ENCODE measurements at places on chromosomes 12 and 14.
A peak's percentile ranks its signal among the peaks of the same experiment; 100 is the strongest.

DNA sequence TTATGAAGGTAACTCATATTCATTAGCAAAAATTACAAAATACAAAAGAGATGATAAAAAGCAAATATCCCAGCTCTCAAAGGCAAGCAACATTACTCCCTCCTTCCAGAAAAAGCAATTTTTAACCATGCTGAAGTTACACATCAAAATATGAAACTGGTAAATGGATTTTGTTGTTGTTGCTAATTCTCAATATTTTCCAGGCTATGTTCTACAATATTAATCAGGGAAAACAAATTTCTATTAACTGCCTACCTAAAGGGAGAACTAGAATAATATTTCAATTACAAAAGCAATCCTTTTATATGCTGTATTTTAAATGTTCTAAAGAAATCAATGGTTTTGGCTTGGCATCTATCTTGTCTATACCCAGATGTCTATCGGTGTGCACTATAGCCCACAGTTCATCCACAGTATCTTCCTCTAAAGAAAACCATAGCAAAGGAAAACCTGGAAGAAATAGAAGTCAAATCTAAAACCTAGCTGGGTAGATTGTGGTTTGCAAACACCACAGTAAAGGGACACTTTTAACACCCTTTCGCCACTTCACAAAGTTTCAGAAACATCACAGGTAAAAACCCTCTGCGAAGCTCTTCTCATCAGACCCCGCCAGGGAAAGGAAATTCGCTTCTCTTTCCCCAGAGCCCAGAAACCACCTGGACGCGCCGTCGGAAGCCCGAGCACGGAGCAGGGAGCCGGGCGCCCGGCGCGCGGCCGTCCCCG, 32.0 kb downstream of the TC2N start:
- no peak for DNase-seq
- peak overlapping the region; percentile 28 for H3K27ac ChIP-seq
- peaks cover 23% of the 10 kb centered on the region for H3K4me1 ChIP-seq
- H3K36me3 ChIP-seq, result no peaks in the 10 kb centered on the region
- H3K27me3 ChIP-seq, result peaks cover 2% of the 10 kb centered on the region

- no peaks in the 10 kb centered on the region for H3K36me3 ChIP-seq
- H3K27ac ChIP-seq, result no peak overlapping the region
- H3K4me3 ChIP-seq, result no peak overlapping the region
- peaks cover 1% of the 10 kb centered on the region for H3K27me3 ChIP-seq
- no peak for DNase-seq
- peaks cover 2% of the 10 kb centered on the region for H3K4me1 ChIP-seq
Measured at GRCh38 chr12:29581631-29582030, 84.1 kb upstream of the OVCH1 start.

DNA sequence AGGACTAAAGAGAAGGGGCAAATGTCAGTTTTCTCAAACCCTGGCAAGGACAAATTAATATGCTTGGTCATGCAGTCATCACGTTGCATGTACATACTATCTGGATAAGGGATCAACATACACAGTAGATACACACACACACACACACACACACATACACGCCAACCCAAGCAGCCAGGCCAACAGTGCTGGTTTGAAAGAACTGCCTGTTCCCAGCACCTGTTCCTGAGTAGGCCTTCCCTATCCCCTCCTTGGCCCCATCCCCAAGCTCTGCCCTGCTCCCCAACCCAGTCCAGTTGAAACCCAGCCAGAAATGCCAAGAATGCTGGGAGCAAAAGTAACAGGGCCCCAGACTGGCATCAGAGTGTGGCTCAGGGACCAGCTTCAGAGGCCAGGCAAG, 4.4 kb downstream of the ITGA7 start:
- H3K4me1 ChIP-seq, result peaks cover 10% of the 10 kb centered on the region
- H3K36me3 ChIP-seq, result no peaks in the 10 kb centered on the region
- peaks cover 8% of the 10 kb centered on the region for H3K27me3 ChIP-seq
- DNase-seq, result no peak

- no peak overlapping the region for H3K4me3 ChIP-seq
- no peak overlapping the region for H3K27ac ChIP-seq
- no peaks in the 10 kb centered on the region for H3K4me1 ChIP-seq
Measured at GRCh38 chr12:15435597-15435996, 113.3 kb downstream of the PTPRO start.

DNA sequence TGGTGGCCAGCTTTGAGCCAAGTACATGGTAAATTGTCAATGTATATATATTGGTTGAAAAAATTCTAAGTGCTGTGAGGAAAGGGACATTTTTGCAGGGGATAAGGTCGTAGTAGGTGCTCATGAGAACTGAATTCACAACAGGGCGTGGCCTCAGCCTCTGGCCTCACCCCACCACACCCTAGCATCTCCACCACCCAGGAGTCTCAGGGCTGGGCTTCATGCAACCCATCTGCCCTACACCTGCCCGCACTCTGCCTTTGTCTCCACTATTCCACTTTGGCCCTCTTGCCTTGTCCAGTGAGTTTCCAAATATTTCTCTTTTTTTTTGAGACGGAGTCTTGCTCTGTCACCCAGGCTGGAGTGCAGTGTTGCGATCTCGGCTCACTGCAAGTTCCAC, 22.1 kb upstream of the AQP2 start:
- no peak overlapping the region for H3K4me3 ChIP-seq
- H3K27me3 ChIP-seq, result peaks cover 5% of the 10 kb centered on the region
- no peaks in the 10 kb centered on the region for H3K4me1 ChIP-seq
- H3K36me3 ChIP-seq, result no peaks in the 10 kb centered on the region

DNA sequence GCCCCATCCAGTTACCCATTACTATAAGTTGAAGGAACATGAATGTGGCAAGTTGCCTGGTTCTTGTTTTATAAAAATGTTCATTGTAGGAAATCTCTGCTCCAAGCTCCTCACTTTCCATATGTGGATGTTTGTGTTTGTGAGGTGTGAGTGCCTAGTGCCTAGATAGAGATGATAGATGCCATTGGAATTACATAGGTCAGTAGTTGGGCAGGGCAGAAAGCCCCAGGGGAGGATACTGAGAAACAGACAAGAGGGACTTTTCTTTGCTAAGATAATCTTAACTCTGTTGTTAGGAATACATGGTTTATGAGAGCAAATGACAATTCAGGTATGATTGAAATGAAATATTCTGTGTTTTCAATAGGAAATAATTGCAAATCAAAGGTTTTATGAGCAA, 226.3 kb upstream of the GRIP1 start:
- peaks cover 7% of the 10 kb centered on the region for H3K4me1 ChIP-seq
- H3K27ac ChIP-seq, result no peak overlapping the region
- H3K27me3 ChIP-seq, result peaks cover 2% of the 10 kb centered on the region

Measured in memory B cell (primary cell).